ENCODE measurements at places on chromosomes 7 and 10. TPM values are rescaled to one million over a fixed set of nuclear protein-coding genes. Genes with fewer than 3 reads are reported as not detected.

The C10orf105 gene
- total RNA-seq: not detected

The EBF3 gene
- 0.19 TPM for total RNA-seq

The SRRM3 gene
- 11.1 TPM for total RNA-seq

The SBDS gene
- total RNA-seq: 126 TPM

The KCP gene
- total RNA-seq: 0.05 TPM

The GPR22 gene
- not detected for total RNA-seq

The VPS37D gene
- total RNA-seq: 4.0 TPM

The RAB18 gene
- total RNA-seq: 91.9 TPM

The FGF8 gene
- 0.17 TPM for total RNA-seq

The DLX5 gene
- total RNA-seq: not detected

The FAM204A gene
- total RNA-seq: 43.5 TPM

The UPF2 gene
- 14.1 TPM for total RNA-seq

The CRHR2 gene
- 0.05 TPM for total RNA-seq

The EFCAB10 gene
- total RNA-seq: 2.2 TPM

The SHH gene
- total RNA-seq: 0.39 TPM

All from A549 treated with Mapracorat at 1 μM for 4 hours (cell line).